Muscle of back (tissue), 13 donors: ENCODE measurements at places on chromosomes 13 and 19. TPM values are rescaled to one million over a fixed set of nuclear protein-coding genes. Genes with fewer than 3 reads are reported as not detected.

The ATXN8OS gene
- polyA plus RNA-seq = not detected

The FOXA3 gene
- not detected for polyA plus RNA-seq

The EID2B gene
- 2.3 TPM for polyA plus RNA-seq

The KLK15 gene
- polyA plus RNA-seq = not detected

The CGB3 gene
- polyA plus RNA-seq = not detected

DNA sequence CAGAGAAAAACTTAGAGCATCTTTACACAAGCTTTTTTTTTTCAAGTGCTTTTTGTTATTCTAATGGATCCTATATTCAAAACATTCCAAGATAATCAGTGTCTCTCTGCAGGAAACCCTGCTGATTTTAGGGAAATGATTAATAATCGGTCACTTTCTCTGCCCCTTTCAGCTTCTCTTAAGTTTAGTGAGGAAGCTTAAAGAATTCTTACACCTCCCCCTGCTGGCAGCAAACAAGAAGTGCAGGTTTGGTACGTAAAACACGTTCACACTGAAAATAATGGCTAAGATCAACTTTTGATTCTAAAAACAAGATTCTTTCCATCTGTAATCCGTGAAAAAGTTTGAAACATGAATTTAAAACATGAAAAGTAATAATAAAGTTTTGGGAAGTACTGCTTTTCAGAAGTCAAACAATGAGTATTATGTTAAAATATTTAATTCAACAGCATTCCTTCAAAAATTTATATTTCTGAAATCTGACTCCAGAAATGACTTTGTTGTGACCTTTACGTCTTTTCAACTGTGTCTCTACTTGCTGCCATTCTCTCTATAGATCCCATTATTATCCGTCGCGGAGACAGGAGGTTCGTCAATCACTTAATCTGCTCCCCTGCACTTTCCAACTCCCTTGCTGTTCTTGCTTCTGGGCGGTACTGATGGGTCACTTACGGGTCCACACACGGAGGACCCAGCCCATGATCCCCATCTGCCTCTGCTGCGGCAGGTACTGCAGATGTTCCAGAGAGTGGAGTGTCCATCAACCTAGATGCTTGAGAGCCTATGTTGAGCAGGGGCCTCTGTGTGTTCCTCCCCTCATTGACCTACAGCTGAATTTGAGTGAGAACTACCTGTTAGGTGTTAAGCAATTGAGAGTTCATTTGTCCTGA is 203.1 kb upstream of the EDNRB start:
- peak; percentile 73 for DNase-seq

DNA sequence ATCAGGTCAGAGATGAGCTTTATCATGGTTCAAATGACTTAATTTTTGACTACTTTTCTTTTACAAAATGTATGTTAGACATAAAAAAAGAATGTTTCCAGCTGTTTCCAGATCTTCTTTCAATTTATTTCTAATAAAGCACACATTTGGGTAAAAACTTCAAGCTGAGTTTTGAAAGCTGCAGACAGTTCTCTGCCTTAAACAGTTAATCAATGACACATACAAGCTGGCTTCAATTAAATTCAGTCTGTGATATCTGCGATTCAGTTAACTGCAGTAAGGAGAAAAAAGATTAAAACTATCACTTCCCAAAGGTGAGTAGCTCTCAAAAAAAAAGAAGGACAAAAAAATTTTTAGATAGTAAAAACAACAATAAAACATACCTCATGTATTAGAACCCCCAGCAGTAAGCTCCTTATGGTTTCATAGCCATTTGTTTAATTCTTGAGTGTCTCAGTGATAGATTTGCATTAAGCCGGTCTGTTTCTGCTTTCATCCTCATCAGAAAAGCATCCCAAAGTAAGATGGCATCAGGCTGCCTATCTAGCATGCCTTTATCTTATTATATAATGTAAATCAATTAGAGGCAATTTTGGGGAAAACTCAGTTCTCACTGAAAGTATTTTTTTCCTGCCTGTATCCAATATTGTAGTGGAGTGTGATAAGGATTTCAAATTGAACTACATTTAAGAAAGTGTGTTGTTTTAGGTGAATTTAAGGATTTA is 81.8 kb upstream of the STARD13 start:
- DNase-seq = no peak

DNA sequence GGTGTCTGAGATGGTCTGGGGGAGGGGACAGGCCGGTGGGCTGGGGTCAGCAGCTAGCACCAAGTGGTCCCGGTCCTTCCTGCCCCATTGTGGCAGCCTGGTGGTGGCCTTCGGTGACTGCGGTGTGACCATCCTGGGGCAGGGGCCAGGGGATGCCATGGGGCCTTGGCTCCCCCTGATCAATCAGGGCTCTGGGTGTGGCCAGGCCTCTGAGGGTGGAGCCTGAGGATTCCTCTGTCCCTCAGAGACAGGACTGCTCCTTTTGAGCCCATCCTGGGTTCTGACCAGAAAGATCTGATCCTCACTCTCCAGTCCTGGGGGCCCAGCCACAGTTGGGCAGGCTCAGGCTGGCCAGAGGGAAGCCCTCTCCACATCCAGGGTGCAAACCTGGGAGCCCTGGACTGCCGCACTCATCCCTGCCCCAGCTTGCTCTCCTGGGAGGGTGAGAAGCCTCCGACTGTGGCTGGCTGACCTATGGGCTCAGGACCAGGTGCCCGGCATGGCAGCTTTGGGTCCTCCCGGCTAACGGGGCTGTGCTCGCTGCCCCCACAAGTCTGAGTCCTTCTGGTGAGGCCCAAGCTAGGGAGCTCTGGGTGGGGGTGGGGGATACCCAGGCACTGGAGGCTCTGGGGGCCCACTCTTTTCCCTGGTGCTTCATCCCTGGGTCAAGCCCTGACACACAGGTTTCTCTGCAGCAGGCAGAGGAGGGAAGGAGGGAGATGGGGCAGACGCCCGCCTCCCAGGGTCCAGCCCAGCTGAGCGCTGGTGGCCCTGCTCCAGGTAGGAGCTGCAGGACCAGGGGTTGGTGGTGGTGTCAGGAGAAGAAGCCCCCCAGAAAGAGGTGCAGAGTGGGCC is 59.5 kb downstream of the IER2 start:
- no peak for DNase-seq

DNA sequence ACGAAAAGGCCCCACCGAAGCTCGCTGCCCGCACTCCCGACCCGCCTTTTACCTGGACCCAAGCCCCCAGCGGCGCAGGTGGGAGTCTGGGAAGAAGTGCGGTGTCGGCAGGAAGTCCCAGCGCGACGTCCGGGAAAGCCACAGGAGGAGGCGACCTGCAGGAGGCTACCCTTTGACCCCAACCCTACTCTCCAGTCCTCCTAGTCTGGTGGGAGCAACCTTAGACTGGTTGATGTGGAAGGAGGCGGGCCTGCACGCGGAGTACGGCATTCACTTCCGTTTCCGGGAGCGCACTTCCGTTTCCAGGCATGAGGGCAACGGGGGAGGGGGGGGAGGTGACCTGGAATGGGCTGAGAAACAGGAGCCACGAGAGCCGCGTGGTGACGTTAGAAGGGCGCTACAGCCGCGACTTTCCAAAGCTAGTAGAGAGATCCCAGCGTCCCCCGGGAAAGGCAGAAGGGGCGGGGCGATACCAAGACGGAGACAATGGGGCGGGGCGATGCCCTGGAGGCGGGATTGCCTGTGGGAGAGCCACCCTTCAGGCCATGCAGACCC is 28.5 kb downstream of the ZNF266 start:
- DNase-seq = peak; percentile 90

GRCh38 chr13:78540058-78540457 is 63.3 kb downstream of the POU4F1 start:
- no peak for DNase-seq

GRCh38 chr13:80664950-80665349 is 324.0 kb upstream of the SPRY2 start:
- DNase-seq = no peak

GRCh38 chr13:21777813-21778212 is 106.9 kb downstream of the FGF9 start:
- peak; percentile 19 for DNase-seq

GRCh38 chr13:97502181-97502580 is 68.2 kb downstream of the RAP2A start:
- DNase-seq = peak; percentile 91

DNA sequence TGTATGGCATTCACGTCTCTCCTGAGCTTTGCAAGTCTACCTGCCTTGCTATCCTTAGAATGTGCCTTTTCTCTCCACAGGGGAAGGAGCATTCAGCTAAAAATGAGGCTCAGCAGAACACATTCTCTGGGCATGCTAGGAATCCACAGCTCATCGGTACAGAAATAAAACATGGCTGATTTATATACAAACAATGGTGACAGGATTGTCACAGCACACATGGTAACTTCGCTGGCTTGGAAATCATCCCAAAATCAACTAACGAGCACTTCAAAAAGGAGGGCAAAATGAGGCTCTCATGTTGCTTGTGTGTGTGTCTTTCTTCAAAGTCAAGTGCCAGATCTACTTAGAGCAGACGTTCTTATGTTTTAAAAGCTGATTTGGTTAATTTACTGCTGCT is 373.0 kb downstream of the FGF14 start:
- DNase-seq = no peak

GRCh38 chr13:114064450-114065140 is 67.8 kb downstream of the RASA3 start:
- DNase-seq = peak; percentile 24

DNA sequence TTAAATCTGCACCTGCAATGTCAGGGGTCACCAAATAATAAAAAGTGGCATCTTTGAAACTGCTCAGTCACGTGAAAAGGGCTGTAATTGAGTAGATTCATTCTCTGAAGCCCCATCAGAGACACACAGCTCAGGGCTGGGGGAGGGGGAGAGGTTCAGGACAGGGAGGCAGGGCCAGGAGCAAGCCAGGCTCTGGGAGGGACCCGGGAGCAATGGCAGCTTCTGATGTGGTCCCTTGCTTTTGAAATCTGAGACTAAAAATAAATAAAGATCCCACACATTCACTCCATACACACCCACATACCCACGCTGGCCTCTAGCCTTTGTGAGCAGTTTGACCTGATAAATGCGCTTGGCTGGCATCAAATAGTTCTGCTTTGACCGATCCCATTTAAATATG is 32.8 kb downstream of the GSX1 start:
- DNase-seq = no peak

- peak; percentile 84 for DNase-seq
These were observed 874 bp downstream of the TRIM28 start for GRCh38 chr19:58544591-58545285.

- DNase-seq = no peak
These were observed 412.0 kb downstream of the FOXO1 start for GRCh38 chr13:40254394-40254793.

- no peak for DNase-seq
These were observed 172.7 kb upstream of the RNF113B start for GRCh38 chr13:98349731-98350305.

DNA sequence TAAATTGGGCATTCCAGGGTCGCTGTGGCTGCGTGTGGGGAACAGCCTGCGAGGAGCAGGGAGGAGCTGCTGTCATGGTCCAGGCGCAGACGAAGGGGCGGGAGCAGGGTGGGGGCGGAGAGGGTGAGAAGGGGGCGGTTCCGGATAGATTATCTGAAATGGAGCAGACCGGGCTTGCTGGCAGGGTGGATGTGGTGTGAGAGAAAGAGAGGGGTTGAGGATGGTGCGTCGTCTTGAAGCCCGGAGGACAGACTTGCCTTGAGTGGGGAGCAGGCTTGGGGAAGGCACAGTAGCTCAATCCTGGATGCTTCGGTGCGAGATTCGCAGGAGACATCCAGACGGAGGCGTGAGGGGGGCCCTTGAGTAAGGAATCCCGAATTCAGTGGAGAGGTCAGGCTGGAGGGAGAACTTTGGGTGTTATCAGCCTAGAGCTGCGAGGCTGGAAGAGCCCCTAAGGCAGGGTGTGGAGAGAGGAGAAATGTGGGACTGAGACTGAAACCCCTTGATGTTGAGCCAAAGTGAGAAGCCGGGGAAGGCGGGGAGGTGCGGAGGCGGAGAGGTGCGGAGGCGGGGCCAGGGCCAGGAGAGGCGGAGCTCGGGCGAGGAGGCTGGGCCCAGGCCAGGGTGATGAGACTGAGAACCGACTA is 40.6 kb downstream of the DPF1 start:
- no peak for DNase-seq

DNA sequence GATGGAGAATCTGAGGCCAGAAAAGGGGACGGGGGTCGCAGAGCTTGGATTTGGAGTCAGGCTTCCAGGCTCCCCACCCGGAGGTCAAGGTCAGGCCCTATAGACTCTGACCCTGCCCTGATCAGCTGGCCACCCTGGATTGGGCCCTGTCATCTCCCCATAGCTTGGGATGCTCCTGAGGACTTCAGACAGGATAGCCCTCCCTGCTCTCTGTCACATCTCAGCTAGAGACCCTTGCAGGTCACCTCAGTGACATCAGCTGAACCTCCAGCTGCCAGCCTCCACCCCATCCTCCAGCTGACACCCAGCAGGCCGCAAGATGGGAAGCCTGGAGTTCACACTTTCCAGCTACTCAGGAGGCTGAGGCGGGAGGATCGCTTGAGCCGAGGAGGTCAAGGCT is 2.8 kb upstream of the TPM4 start:
- DNase-seq = no peak

- peak; percentile 93 for DNase-seq
These were observed 9.2 kb downstream of the CCDC8 start for GRCh38 chr19:46404055-46404752.

DNA sequence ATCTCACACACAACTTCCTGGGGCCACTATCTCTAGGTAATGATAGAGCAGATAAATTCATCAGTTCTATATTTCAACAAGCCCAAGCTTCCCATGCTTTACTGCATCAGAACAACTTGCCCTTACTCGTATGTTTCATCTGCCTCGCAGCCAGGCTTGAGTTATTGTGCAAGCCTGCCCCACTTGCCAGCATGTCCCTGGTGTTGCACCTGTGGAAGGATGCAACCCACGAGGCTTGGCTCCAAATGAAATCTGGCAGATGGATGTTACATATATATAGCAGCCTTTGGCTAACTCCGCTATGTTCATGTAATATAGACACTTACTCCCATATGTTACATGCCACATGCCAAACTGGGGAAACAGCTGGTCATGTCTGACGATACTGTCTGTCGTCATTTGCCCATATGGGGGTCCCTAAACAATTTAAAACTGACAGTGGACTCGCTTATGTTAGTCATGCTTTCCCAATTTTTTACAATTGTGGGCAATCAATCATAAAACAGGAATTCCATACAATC is 6.2 kb downstream of the ERVK3-1 start:
- no peak for DNase-seq

DNA sequence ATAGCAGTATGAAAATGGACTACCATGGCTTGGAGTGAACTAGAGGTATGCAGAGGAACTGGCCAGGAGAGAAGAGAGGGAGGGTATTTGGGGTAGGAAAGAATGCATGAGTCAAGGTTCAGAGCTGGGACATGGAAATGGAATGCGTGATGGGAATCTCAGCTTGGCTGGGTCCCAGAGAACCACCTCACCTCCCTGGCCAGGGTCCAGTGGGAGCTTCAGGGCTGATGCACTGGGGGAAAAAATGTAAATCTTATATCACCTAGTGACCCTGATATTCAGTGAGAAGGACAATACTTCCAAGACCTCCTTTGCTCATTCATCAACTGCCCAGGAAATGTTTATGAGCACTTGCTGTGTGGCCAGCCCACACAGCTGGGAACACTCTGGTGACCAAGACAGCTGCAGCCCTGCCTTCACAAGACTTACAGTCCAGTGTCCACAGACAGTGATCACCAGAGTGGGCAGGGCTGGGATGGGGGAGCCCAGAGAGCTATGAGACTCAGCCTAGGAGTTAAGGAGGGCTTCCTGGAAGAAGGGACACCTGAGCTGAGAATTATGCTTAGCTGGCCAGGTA is 12.8 kb downstream of the IGSF23 start:
- peak; percentile 94 for DNase-seq

- DNase-seq = no peak
These were observed 542.3 kb upstream of the ATXN8OS start for GRCh38 chr13:69565334-69565733.
